Sciatic nerve (tissue), 2 donors: ENCODE measurements at places on chromosomes 2 and 18. TPM values are rescaled to one million over a fixed set of nuclear protein-coding genes. Genes with fewer than 3 reads are reported as not detected.

- no peak for DNase-seq
Observed at GRCh38 chr2:19677215-19677777, 224.5 kb downstream of the TTC32 start.

GRCh38 chr2:122136056-122136455 is 380.6 kb downstream of the TSN start:
- DNase-seq, result no peak

- no peak for DNase-seq
Observed at GRCh38 chr2:123245156-123245555, 779.9 kb upstream of the CNTNAP5 start.

FBXO36 gene
- 3.2 TPM for total RNA-seq

DNA sequence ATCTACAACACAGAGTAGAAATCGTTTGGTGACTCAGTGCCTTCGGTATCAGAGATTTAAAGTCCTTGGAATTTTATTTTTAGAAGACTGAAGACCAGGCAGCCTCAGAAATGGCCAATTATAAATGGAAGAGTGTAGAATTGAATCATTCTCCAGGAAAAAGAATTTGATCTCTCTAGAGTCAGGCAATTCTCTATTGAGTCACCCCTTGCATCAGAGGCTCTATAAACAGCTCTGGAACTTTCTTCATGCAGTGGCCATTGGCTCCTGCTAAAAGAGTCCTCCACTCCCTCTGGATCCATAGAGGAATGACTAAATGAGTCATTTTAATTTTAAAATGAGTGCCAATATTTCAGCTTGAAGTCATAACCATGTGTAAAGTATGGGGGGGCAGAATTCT is 816.2 kb downstream of the TDRD15 start:
- DNase-seq, result no peak

DNA sequence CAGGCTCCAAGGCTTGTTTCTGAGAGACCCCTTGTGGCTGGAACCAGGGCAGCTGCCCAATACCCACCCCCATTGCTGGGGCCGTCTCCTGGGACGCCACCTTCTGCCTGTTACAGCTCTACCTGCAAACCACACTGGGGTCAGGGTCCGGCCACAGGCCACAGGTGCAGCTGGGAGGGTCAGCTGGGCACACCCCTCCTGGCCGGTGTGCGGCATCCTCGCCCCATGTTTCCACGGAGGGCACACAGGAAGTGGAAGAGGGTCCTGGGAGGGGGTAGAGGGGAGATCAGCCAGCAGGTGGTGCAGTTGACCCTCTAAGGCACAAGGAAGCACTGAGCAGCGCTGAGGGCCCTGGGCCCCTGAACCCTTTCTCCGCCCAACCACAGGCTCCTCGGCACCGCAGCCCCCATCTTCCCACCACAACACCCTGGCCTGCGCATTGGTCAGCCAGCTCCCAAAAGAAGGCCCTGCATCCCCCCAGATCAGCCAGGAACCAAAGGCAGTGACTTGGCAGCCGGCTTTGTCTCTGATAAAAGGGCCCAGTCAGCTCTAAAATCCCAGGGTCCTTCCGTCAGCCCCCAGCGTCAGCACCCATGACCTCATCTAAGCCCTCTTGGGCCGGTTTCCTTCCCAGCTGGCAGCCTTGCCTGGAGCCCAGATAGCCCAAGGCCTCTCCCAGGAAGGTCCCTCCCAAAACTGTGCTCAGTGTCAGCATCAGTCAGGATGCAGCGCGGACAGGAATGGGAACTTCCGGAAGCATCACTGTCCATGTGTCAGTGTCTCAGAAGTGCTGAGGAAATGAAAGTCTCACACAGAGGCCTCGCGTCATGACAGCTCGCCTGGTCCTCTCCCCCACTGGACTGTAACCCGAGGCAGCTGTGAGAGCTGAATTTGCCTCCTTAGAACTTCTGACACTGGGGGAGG is 1.7 kb downstream of the ERFE start:
- DNase-seq, result peak; percentile 56

DNA sequence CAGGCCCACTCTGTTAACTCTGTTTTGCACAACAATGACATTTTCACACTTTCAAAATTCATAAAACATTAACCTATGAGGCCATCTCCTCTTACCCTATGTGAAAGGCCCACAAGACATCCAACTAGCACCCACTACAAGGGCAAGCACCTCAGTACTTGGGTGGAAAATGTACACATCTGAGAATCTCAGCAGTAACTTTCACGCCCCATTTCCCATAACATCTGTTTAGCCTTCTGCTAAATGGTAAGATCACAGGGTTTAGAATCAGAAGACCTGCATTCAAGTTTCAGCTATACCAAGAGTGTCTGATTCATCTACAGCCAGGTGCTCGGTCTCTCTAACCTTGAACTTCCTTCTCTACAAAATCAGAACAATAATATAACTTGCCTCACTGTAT is 89.2 kb downstream of the SP100 start:
- DNase-seq, result no peak

- DNase-seq, result no peak
Observed at GRCh38 chr2:1774929-1775328, 30.6 kb upstream of the PXDN start.

DNA sequence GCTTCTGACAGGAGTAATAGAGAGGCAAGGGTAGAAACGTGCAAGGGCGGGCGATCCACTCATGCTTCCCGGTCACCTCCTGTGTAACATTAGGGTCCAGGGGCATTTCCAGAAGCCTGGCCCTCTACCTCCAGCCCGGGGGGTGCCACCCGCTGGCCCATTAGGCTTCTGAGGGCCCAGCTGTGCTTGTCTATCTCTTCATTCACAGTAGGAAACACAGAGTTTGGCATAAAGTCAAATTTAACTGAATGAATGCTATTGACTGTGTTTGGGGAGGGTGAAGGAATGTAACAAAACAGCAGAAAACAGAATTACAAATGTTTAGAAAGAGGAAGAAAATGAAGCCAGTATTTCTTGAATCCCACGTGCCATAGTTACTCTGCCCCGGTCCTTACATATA is 112.4 kb upstream of the SLC66A3 start:
- DNase-seq, result no peak

GRCh38 chr2:233838726-233839446 is 15.4 kb downstream of the HJURP start:
- no peak for DNase-seq

GRCh38 chr2:156539086-156539860 is 103.1 kb downstream of the GPD2 start:
- DNase-seq, result no peak

AOX1 gene
- total RNA-seq, result 35.1 TPM

- DNase-seq, result no peak
Observed at GRCh38 chr18:52287151-52287550, 52.8 kb upstream of the DCC start.
